Stimulated activated effector memory CD8-positive, alpha-beta T cell treated with anti-CD3 and anti-CD28 coated beads, Interleukin-12 subunit alpha, Interleukin-12 subunit beta, amount 100 ng/mL, for 72 hours (primary cell): ENCODE measurements at places on chromosomes 12 and 14.
A peak's percentile ranks its signal among the peaks of the same experiment; 100 is the strongest.

DNA sequence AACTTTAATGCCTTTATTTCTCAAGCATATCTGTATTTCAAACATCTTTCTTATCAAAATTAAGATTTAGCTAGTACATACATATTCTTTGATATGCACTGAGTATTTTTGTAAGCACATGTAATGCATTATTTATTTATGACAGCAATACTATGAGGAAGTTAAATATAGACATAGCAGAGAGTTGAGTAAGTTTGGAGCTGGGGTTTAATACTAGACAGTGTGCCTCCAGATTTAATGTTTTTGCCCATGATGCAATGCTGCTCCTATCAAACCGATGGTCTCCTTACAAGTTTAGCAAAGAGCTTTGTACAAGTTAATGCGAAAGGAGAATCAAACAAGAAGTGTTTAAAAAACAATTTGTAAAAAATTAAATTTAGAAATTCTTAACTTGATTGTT, 826.6 kb upstream of the MGAT4C start:
- no peak for DNase-seq

GRCh38 chr12:132079200-132079599, 64.9 kb downstream of the DDX51 start:
- DNase-seq, result no peak

DNA sequence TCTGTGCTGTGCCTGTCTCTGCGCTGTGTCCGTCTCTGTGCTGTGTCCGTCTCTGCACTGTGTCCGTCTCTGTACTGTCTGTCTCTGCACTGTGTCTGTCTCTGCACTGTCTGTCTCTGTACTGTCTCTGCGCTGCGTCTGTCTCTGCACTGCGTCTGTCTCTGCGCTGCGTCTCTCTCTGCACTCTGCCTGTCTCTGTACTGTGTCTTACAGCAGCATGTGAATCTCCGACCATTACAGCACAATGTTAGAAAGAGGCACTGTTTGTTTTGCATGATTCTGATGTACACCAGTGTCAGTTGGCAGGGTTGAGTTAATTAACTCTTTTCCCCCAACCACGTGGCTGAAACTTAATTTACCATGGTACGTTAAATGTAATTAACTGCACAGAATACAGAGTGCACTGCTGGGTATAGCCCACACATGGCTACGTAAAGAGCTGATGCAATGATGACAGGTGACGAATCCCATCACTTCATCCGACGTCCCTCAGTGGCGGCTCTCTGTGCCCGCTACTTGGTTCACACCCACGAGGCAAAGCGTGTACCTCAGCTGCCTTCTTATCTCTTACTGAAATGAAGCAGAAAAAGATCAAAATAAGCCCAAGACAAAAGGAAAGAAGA, 127.7 kb upstream of the SFSWAP start:
- no peak for DNase-seq

DNA sequence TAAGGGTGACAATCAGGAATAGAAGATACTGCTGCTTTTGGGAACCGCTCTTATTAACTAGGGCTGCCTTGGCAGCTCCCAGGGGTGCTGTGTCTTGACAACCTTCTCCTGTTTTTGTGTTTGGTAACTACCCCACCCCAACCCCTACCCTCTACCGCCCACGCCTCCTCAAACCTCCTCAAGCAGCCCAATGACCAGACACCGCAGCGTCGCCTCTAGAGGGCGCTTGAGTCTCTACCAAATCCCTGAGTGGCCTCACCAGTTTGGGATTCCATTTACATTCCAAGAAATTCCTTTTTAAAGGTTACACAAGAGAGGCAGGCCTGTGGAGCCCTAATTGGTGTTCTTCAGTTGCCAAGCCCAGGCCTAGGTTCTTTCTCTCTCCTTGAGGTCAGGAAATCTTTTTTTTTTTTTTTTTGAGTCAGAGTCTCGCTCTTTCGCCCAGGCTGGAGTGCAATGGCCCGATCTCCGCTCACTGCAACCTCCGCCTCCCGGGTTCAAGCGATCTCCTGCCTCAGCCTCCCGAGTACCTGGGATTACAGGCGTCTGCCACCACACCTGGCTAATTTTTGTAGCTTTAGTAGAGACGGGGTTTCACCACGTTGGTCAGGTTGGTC, 72.4 kb upstream of the USP44 start:
- peak; percentile 10 for DNase-seq

DNA sequence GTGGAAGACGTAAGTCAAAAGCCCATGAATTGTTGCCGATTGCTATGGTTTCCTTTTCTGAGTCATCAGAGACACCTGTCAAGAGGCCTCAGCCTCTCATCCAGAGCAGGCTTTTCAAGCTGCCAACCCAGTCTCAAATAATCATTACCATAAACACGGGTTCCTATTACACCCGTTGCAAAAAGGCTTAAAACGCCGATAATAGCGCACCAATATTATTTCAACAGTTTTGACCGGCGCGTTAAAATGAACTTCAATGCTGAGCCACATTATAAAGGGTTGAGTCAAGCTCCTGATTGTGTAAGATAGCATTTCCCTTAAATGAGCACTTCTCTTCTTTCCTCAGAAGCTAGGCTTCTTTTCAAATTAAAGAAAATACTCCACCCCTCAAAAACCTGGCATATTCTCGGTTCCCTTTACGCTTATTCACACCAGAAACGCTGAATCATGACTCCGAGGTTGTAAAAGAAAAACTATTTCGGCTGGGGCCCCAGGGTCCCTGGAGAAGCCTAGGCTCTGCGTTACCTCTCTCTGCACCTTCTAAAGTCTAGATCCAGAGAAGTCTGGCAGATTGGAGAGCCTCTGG, 1.4 kb downstream of the TMTC1 start:
- DNase-seq, result no peak

DNA sequence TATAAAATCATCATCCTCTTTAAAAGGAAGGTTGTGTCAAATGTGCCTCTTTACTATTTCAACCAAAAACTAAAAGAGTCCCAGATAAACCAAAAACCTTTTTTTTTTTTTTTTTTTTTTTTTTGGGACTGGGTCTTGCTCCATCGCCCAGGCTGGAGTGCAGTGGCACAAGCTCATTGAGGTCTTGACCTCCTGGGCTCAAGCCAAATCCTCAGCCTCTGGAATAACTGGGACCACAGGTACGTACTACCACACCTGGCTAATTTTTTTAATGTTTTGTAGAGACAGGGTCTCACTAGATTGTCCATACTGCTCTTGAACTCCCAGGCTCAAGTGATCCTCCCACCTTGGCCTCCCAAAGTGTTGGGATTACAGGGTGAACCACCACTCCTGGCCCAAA, 16.4 kb upstream of the SELPLG start:
- DNase-seq, result no peak

GRCh38 chr14:88130057-88130432, 125.1 kb downstream of the GPR65 start:
- no peak for DNase-seq

DNA sequence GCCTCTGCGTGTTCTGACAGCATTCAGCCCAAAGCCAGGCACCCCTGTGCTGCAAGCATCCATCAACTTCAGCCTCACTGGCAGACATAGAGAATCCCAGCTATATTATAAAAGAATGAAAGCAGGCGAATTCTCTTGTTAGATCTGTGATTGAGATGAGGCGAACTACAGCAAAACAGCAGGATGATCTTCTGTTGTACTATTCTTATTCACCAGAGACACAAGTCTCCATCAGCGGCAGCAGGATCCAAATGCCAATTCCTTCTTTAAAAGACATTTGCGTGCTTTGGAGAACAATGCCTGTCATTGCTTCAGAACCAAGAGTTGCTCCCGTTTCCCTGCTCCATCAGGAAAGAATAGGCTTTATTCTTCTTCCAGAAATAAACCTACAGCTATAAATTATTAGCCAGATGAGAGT, 188.9 kb downstream of the SLC41A2 start:
- peak; percentile 18 for DNase-seq

GRCh38 chr12:57846285-57846576, 298 bp downstream of the CTDSP2 start:
- no peak for DNase-seq
